Fibroblast of gingiva (primary cell): ENCODE measurements at places on chromosomes 5 and 9.

GRCh38 chr5:72779520-72779919 is 36.9 kb upstream of the TNPO1 start:
- no peak for DNase-seq

DNA sequence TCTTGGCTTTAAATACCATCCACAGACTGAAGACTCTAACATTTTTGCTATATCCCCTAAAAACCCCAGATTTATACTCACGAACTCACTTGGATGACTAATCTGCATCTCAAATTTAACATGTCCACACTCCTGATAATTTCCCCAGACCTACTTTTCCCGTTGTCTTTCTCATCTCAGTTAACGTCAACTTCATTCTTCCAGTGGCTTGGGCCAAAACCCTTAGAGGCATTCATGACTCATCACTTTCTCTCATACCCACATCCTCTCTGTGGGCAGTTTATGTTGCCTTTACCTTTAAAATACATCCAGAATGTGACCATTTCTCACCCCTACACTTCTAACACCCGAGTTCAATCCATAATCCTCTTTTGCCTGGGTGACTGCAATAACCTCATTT is 96.7 kb downstream of the EDIL3 start:
- DNase-seq: peak; percentile 78

DNA sequence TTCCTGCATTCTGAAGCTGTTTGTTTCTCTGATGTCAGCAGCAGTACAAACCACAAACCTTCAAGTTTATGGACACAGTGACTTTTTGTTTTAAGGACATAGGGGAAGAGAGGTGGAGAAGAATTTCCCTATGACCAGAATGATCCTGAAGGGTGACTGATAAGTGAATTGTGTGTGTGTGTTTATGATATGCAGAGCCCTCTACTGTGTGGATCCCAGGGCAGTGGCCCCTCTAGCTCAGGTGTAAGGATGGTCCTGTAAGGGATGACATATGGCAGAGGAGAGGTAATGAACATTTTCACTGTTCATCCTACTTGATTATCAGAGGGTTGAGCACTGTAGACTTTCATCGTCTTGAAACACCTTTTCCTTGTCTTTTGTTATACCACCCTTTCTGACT is 30.6 kb upstream of the TMED7 start:
- no peak for DNase-seq

DNA sequence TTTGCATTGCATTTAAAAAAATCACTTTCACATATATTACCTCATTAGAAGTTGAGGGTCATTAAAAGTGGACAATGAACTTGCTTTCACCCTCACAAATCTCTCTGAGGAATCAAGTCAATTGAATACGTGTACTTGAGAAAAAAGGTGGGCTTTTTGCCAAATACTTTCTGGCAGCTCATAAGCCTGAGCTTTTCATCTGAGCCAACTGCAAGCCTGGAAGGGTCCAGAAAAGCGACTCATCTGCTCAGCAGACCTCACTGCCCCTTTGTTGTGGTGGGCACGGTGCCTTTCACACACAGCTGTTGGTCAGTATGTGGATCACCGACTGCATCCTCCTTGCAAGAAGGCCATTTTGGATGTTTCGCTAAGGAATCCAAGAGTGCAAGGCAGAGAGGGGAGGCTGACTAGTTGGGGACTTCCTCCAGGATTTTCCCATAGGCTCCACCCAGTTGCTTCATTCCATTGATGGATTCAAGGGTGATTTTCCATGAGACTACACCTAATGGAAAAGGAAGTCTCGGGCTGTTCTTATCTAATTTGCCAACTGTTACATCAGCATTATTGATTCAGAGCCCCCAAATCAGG is 564.7 kb downstream of the PDE4D start:
- DNase-seq: peak; percentile 23

DNA sequence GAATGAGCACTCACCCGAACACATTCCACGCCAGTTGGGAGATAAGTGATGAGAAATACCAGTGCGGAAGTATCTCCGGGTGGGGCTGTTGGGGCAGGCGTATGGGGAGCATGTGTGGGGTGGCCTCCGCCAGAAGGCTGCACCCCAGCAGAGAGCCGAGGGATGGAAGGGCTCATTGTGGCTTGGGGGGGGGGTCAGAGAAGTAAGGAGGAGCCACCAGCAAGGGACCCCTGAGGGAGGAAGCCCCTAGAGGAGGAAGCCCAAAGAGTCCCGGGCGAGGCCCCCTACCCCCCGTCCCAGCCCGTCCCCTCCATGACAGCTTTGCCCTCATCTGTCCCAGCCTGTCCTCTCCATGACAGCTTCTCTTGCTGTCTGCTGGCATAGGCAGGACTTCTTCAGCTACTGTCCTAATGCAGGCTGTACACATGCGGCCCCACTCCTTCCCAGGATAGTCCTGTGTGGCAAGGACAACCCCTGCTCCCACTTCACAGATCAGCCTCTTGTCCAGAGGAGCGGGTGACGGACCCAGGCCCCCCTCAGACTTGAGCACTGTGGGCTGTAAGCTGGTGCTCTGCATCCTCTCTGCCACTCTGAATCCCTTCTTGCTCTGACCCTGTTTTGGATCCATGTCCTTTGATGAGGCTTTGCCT is 239.6 kb downstream of the CACNA1B start:
- no peak for DNase-seq
